ENCODE measurements at places on chromosomes 4 and X. TPM values are rescaled to one million over a fixed set of nuclear protein-coding genes. Genes with fewer than 3 reads are reported as not detected.

CA5B gene
- 35.6 TPM for total RNA-seq

MAGEC2 gene
- total RNA-seq: not detected

- no peaks in the 10 kb centered on the region for H3K36me3 ChIP-seq
- H3K27me3 ChIP-seq: peaks cover 4% of the 10 kb centered on the region
- no peak for DNase-seq
- H3K4me1 ChIP-seq: peaks cover 40% of the 10 kb centered on the region
These were observed 5.9 kb downstream of the ZFYVE28 start for GRCh38 chr4:2412534-2412884.

- no peaks in the 10 kb centered on the region for H3K4me1 ChIP-seq
- H3K27me3 ChIP-seq: no peaks in the 10 kb centered on the region
- no peak overlapping the region for H3K27ac ChIP-seq
- H3K4me3 ChIP-seq: no peak overlapping the region
These were observed 75.8 kb downstream of the NPNT start for GRCh38 chr4:105971036-105971435.

- DNase-seq: no peak
- H3K36me3 ChIP-seq: no peaks in the 10 kb centered on the region
- no peaks in the 10 kb centered on the region for H3K4me1 ChIP-seq
- no peak overlapping the region for H3K27ac ChIP-seq
- H3K4me3 ChIP-seq: no peak overlapping the region
- H3K27me3 ChIP-seq: no peaks in the 10 kb centered on the region
These were observed 138.6 kb downstream of the HS6ST2 start for GRCh38 chrX:132819711-132820264.

DNA sequence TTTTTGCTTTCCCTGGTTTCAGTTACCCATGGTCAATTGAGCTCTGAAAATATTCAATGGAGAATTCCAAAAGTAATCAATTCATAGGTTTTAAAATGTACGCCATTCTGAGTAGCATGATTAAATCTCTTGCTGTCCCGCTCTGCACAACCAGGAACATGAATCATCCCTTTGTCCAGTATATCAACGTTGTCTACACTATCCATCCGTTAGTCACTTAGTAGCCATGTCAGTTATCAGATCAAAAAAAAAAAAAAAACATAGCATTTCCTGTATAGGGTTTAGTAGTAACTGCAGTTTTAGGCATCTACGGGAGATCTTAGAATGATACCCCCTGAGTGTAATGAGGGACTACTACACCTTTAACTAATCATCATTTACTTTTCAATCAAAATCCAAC lies 15.1 kb downstream of the LAMP2 start:
- peaks cover 9% of the 10 kb centered on the region for H3K4me1 ChIP-seq
- H3K36me3 ChIP-seq: no peaks in the 10 kb centered on the region
- no peak for DNase-seq
- H3K27ac ChIP-seq: no peak overlapping the region

DNA sequence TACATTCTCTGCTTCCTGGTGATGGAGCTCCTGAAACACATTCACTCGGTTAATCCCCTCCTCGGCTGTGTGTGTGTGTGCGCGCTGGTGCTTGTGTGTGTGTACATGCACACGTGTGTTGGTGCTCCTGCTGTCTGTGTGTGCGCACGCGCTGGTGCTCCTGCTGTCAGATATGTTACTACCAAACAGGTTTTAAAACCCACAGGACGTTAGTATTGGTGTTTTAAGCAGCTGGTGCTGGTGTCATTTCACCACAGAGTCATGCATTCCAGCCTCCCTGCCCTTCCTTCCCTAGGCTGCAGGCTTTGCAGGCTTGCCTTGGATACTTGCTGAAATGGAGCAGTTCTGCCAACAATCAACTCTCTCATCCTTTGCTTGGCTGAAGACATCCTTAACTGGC lies 48.1 kb upstream of the CPLX1 start:
- H3K4me1 ChIP-seq: no peaks in the 10 kb centered on the region
- no peak overlapping the region for H3K4me3 ChIP-seq
- no peak overlapping the region for H3K27ac ChIP-seq
- peaks cover 61% of the 10 kb centered on the region for H3K36me3 ChIP-seq

Measured in upper lobe of left lung (tissue), 6 donors.